ENCODE measurements at places on chromosomes 3 and 15. TPM values are rescaled to one million over a fixed set of nuclear protein-coding genes. Genes with fewer than 3 reads are reported as not detected.
A peak's percentile ranks its signal among the peaks of the same experiment; 100 is the strongest.

CDHR4 gene
- not detected for total RNA-seq

ARHGEF26 gene
- total RNA-seq, result 2.0 TPM

ITPKA gene
- total RNA-seq, result 1.4 TPM

USF3 gene
- 5.2 TPM for total RNA-seq

LRIG1 gene
- total RNA-seq, result 87.8 TPM

NTRK3 gene
- total RNA-seq, result under 0.01 TPM

MUC4 gene
- total RNA-seq, result not detected

DNA sequence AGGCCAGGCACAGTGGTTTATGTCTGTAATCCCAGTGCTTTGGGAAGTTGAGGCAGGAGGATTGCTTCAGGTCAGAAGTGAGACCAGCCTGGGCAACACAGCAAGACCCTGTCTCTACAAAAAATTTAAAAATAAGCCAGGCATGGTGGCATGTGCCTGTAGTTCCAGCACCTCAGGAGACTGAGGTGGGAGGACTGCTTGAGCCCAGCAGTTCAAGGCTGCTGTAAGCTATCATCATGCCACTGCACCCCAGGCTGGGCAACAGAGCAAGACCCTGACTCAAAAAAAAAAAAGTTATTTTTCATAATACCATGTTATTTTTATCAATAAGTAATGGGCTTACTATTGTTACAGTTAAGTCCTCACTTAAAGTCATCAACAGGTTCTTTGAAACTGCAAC, 59.7 kb downstream of the SETD2 start:
- no peak for DNase-seq

DNA sequence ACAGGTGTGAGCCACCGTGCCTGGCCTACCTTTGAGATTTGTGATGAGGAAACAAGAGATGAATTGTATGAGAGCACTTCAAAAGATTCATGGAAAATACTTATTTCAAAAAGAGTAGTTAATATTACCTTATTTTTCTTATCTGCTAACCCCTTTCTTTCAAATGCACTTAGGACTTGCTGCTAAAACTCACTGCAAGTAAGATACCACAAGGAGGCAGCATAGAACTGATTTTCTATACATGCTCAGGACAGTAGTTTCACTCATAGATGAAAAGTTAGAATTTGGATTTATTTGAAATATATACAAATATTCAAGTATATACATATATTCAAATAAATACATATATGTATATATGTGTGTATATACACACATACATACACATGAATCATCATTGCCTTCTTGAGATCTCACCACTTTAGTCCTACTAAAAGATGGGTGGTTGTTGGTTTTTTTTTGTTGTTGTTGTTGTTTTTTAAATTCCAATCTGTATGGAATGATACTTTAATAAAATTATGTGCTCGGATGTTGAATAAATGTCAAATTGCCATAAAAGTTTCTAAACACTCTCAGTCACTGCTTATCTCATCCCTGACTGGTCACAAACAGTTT, 2.4 kb downstream of the CCNDBP1 start:
- DNase-seq, result peak; percentile 80

DNA sequence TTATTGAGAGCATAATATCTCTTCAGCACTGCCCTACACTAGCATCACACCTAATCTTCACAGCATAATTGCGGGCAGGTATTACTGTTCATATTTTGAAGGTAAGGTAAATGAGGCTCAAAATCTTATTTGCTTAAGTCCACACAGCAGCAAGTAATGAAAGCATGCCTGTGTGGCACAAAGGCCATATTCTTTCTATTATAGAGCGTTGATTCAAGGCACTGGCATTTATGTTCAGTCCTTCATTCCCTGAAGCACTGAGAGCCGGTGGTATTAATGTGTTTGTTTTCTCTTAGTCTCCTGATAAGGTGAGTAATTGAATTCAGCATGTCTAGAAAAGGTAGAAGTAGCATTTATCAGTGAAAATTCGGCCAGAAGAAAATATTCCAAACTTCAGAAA, 231.2 kb downstream of the BBX start:
- DNase-seq, result no peak

DNA sequence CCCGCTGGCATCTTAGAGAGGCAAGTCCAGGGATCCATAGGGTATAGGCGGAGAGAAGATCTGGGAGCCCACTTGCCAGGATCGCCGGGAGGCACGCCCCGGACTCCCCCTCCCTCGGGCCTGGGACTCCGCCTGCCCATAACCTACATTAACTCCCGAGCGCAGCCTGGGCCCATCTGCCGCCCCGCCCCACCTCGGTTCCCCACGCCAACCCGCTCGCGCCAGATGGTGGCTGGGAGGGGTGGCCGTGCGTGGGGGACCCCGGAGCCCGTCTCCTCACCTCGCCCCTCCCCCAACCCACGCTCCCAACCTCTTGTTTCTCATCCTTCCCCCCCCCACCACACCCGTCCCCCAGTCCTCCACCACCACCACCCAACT, 1.7 kb upstream of the DLL4 start:
- no peak for DNase-seq

- DNase-seq, result peak; percentile 84
Observed at GRCh38 chr3:45906681-45907407, 20.5 kb downstream of the CCR9 start.

- DNase-seq, result peak; percentile 4
Observed at GRCh38 chr3:60752809-60753208, 498.4 kb downstream of the FHIT start.

DNA sequence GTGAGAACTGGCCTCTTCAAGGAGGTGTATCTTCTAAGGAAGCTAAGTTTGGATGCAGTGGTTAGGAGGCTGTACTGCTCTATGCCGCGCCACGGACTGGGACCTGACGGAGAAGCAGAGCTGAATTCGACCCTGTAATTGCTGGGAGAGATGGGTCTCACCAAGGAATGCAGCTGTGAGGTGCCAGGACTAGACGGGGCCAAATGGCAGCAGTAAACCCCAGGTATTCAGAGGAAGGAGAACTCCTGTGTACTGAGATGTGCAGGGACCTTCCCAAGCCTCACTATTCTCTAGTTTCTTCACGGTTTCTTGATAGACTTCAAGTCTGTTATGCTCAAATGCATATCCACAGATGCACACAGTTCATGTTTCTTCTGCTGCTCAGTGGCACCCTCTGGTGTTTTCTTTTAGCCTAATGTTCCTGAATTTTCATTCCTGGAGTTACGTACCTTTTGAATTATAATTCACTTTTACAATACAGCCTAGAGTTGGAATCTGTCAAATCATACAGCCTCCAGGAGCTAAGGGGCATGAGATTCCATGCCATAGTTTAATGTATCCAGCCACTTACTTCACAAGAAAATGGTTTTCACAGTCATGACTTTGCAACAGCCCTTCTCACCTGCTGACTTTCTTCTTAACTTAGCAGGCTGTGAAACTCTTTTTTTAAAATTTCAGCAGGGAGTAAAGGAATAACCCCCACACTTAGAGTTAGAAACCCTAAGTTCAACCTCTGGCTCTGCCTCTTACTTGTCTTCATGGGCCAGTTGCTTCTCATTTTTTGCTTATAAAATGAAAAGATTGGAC, 61.8 kb downstream of the GLDN start:
- peak; percentile 49 for DNase-seq

- no peak for DNase-seq
Observed at GRCh38 chr15:40934457-40934856, 5.3 kb downstream of the DLL4 start.

DNA sequence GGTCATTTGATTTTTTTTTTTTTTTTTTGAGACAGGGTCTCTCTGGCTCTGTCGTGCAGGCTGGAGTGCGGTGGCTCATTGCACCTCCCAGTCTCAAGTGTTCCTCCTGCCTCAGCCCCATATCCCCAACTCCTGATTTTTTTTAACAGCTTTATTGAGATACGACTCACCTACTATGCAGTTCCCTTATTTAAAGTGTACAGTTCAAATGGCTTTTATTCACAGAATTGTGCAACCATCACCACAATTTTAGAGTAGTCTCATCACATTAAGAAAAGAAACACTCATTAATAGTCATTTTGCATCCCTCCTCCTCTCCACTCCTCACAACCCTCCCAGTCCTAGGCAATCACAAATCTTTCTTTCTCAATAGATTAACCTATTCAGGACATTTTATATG, 1.9 kb upstream of the TRA2B start:
- no peak for DNase-seq

DNA sequence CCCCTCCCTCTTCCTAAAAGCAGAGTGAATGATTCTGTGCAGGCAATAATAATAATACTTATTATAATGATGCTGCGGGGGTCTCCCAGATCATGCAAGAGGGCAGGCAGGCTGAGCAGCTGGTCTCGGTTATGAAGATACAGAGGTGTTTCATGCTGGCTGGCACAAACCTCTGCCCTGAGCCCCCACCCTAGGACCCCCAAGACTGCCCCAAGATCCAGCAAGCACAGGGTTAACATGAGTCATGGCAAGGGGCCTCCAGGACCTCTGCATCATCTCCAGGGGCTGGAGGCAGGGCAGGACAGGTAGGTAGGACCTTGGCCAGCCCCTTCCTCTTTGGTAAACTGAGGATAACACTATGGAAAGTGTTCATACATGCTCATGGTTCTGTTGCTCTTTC, 2.7 kb downstream of the MGLL start:
- no peak for DNase-seq

- no peak for DNase-seq
Observed at GRCh38 chr15:50107591-50108408, 11.2 kb downstream of the ATP8B4 start.

GRCh38 chr3:54736459-54736858, 191.4 kb downstream of the LRTM1 start:
- DNase-seq, result no peak

DNA sequence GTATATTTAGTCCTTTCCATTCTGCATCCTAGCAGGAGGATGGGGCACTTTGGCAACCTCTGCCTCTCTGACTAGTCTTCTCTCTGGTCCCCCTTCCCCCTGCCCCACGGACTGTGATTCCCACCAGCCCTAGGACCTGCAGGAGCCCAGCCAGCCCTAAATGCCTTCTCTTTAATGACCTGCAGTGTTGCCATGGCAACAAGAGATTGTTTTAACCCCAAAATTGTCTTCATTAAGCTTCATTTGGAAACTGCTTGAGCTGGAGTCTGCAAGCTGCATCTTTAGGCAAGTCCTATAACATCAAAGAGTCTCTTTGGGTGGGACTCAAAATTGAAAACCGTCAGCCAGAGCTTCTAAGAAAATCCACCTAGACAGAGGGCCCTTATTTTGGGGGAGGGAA, 59.7 kb upstream of the ANKRD34C start:
- no peak for DNase-seq

Data from IMR-90 (cell line).